Colonic mucosa (tissue), 4 donors: ENCODE measurements at places on chromosomes 2 and 18.

- H3K27me3 ChIP-seq: no peaks in the 10 kb centered on the region
- H3K4me1 ChIP-seq: no peaks in the 10 kb centered on the region
- no peak for DNase-seq
- no peaks in the 10 kb centered on the region for H3K36me3 ChIP-seq
Measured at GRCh38 chr18:57534511-57534909, 52.0 kb downstream of the FECH start.

DNA sequence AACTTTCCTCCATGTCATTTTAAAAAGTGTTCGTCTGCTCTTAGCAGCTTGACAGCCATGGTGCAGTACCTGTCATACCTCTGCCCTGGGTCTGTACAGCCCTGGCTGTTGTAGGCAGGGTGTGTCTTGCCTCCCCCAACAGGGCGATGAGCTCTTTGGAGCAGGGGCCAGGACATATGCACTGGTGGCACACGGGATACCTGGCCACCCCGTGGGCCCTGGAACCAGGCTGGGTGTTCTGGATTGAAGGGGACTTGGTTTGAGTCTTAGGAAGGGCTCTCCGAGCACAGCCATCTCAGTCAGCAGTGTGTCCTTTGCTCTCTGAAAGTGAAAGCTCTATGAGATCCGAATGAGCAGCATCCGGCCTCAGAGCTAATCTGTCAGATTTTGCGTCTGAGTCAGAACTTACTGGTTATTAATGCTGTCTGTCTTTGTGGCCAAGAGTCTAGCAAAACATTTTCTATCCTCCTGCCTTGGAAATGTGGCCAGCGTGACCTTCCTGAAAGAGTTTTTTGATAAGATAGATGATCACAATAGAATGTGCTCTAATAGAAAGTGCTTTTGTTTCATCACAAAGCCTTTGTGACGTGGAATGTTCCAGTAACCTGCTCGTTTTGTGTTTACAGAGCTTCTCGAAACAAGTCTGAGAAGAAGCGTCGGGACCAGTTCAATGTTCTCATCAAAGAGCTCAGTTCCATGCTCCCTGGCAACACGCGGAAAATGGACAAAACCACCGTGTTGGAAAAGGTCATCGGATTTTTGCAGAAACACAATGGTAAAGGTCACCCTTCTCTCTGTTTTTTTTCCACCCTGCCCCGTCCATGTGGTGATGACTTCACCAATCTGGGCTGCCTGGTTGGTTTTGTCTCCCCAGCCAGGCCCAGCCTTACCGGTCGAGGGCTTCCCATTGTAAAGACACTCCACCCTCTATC is 77.3 kb upstream of the RPL31 start:
- H3K4me3 ChIP-seq: peak overlapping the region; percentile 16
- no peaks in the 10 kb centered on the region for H3K36me3 ChIP-seq
- H3K4me1 ChIP-seq: no peaks in the 10 kb centered on the region
- H3K27ac ChIP-seq: peak overlapping the region; percentile 65
- H3K27me3 ChIP-seq: no peaks in the 10 kb centered on the region
- peak; percentile 33 for DNase-seq

DNA sequence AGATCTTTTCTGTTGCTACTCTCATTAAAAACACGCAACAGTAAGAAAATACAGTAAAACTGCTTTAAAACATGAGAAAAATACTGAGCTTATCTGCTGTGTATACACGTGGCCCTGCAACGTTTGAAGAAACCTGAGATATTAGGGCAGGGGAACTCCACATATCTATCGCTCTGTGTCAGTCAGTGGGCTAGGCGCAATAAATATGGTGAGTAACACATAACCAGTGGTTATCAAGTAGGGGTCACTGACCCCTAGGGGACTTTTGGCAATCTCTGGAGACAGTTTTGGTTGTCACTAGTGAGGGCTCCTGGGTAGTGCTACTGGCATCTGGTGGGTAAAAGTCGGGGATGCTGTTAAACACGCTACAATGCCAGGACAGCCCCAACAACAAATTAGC is 14.9 kb downstream of the STAT1 start:
- no peak for DNase-seq
- no peak overlapping the region for H3K27ac ChIP-seq
- H3K27me3 ChIP-seq: no peaks in the 10 kb centered on the region
- H3K36me3 ChIP-seq: peaks cover 52% of the 10 kb centered on the region
- H3K4me3 ChIP-seq: no peak overlapping the region
- no peaks in the 10 kb centered on the region for H3K4me1 ChIP-seq

- no peaks in the 10 kb centered on the region for H3K4me1 ChIP-seq
- no peak for DNase-seq
- no peak overlapping the region for H3K4me3 ChIP-seq
- H3K27me3 ChIP-seq: no peaks in the 10 kb centered on the region
- H3K27ac ChIP-seq: no peak overlapping the region
Measured at GRCh38 chr2:177596866-177597265, 204.3 kb downstream of the AGPS start.

DNA sequence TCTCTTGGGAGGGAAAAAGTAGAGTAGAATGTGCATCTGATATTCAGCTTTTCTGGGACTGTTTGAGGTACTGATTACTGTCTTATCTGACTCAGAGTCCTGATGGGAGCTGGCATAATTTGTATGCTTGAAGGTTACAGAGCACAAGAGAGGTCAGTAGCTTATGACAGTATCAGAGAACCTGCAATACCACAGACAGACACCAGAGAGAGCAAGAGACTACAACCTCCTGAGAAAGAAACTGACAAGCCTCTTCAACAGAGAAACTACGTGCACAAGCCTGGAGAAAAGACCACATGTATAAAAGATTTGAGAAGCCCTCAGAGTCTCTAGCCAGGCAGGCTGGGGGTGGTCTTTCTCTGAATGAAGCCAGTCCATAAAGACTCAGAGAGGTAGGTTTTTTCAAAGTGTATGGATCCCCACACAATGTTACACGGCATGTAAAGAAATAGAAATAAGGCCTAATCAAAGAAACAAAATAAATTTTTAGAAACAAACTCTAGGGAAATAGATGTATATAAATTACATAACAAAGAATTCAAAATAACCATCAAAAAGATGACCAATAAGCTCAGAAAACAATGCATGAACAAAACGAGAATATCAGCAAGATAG is 568.3 kb downstream of the LRRTM4 start:
- no peaks in the 10 kb centered on the region for H3K4me1 ChIP-seq
- H3K36me3 ChIP-seq: no peaks in the 10 kb centered on the region
- DNase-seq: peak; percentile 40
